SHP77 treated with DMSO at 0.1 percent for 48 hours (cell line): ENCODE measurements at places on chromosomes 3 and 15.

DNA sequence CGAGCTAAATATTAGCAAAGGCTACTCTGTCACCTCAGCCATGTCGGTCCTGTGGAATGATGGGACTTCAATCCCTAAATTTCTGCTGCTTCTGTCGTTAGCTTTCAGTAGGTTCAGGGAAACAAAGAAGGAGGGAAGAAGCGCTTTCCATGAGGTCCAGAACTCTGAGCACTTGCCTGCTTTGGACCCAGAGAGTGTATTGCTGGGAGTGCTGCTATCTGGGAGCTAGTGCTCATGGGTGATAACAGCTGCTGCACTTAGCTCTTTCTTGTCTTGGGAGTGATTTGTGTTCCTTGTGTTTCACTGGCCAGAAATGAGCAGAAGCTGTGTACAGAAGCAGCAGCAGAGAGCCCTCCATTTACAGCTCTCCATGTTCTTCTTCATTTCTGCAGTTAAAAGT lies 369.8 kb downstream of the DIPK2A start:
- DNase-seq: no peak

DNA sequence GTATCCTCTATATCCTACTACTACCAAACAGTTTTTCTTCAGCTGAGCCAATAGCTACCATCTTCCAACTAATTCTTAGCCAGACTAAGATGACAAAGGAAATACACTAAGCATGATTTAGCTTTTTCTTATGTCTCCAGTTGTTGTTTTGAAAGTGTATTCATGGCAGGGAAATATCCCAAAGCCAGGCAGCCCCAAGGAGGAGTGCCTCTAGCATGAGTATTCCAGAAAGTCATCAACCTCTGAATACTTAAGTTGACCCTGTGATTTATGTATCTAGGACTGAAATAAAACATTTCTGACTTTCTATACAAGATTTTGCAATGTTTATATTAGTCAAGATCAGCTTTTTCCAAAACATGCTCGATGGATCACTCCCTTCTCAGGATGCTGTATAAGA lies 449.1 kb downstream of the IL5RA start:
- DNase-seq: no peak

DNA sequence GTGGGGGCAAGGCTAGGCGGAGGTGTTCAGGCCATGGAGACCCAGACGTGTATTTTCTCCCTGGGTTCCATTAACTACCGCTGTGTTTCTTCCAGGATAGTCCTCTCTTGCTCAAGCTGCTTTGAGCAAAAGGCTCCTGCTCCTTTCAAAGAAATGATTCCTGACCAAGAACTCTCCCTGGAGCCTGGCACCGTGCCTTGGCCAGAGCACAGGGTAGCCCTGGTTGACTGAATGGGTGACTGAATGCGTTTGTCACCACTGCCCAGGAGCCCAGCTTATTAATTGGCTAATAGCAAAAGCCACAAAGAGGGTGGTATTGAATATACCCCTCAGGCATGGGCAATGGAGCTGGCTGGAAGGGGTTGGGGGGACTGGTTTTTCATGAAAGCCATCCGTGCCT lies 13.9 kb downstream of the RASGRF1 start:
- DNase-seq: no peak

DNA sequence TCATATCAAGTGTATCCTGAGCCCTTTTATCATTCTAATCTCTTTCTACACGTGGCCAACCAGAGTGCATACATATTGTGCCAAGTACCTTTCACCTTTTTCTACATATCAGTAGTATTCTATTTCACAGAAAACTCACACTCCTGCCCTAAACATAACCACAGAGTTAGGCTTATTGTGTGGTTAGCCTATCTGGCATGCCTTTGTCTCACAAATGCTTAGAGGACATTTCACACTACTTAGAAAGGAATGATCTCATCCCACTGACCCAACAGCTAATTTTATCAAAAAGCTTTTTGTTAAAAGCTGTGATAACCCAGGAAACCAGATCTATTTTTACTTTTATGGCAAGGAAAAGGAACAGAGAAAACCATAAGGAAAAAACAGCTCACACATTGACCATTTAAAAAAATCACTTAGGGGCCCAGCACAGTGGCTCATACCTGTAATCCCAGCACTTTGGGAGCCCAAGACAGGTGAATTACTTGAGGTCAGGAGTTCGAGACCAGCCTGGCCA lies 17.8 kb upstream of the MAP4 start:
- no peak for DNase-seq

- no peak for DNase-seq
Observed at GRCh38 chr3:191387441-191388077, 57.2 kb upstream of the UTS2B start.

DNA sequence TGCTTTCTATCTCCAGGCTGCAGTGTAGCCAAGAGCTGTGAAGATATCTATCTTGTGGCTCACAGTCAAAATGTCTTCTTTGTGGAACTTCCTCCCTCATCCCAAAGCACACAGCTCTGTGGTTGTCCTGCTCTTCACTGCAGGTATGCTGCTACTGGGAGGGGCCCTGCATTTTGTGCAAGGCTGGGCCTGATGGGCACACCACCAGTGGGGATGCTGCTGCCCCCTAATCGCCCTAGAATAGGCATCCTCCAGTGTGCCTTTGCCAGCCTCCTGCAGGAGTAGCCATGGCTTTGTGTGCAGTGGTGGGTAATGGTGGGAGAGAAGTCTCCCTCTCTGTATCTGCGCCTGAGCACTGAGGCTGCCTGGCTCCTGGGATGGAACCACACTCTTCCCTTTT lies 297.3 kb downstream of the DOCK3 start:
- no peak for DNase-seq

DNA sequence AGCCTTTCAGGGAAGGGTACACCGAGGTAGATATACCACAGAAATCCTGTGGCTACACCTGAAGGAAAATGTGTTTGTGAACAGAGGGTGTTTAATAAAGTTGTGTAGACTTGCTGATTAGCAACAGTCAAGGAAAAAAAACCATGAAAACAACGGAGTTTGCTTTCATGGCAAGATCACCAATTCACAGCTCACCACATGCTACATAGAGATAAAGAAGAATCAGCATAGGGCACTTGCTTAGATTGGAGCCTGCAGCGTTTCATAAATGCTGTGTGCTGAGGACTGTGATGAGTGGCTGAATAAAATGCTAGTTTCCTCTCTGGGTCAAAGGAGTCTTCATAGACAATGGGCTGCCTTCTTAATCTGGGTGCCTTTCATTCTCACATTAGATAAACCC lies 257.6 kb downstream of the SLC9A9 start:
- DNase-seq: no peak

DNA sequence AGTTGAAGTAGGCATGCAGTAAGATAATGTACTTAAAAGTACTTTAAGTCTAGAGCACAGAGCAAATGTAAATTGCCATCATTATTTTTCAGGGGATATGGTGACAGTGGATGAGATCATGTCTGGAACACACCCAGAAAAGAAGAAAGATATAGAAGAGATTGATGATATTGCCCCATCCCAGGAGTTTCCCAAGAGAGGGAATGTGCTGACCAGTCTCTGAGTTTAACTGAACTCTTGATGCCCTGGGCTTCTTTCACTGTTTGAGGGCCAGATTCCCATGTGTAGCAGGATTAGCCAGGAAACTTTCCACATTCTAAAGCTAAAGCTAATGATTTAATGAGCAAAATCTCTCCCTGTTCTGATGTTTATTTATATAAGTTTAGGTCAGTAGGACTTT lies 366.8 kb upstream of the UMPS start:
- no peak for DNase-seq

DNA sequence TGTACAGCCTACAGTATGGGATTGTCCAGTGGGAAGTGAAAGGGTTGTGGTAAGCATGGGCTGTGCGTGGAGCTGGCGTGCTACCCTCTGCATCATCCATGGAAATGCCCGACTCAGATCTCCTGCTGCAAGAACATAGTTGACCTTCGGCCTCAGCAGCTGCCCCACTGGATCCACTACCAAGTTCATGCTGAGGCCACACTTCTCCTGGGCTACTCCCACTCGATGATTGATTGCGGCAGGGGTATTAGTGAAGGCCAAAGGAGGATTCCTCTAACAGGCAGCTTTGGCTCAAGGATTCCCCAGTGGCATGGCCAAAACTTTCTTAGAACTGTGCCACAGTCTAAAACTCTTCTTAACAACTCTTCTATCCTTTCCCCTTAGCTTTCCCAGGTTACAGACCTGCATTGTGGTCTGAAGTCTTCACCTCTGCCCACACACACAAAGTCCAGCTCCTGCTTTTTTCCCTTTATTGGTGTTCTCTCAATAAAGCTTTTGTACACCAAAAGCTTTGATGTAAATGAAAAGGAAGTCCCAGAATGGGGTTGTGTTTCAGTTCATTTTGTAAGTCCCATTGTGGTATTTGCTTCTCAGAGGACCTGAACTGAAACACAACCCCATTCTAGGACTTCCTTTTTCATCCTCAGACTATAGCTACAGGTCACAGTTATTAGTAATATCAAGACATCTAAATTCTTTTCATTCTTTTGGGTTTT lies 4.9 kb upstream of the TBC1D5 start:
- DNase-seq: no peak

DNA sequence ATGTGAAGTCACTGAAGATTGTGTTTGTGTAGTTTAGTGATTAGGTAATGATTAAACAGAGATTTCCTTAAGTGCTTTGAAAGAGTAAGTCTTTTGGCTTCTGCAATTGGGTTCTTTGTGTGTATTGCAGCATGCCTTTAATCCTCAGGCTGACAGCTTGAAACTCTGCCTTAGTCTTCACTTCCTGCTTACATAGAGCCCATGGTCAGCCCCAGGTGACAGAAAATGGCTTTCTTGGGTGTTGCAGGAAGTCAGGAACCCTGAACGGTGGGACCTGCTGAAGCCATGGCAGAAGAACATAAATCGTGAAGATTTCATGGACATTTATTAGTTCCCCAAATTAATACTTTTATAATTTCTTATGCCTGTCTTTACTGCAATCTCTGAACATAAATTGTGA lies 61.3 kb downstream of the KBTBD8 start:
- DNase-seq: no peak

GRCh38 chr3:107634099-107634489 lies 111.3 kb downstream of the BBX start:
- DNase-seq: no peak

DNA sequence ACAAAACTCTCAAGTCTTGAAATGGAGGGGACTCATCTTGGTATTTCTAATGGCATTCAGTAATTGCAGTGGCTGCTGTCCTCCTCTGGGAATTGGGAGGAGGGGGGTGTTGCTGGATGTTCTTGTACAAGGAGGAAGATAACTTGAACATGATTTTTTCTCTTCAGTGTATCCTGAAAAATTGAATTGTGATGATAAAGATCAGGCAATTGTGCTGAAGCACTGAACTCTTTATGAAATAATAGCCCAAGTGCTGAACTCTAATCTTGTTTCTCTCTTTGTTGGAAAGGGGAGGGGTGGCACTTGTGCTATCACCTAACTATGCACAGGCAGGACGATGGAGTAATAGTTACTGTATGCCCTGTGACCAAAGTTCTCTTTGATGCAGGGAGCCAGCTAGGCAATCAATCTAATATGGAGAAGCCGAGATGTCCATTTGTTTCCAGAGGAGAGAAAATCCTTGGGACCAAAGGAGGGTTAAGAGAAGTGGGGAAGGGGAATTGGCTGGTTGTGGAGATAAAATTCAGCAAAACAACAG lies 68.1 kb upstream of the ATP2C1 start:
- no peak for DNase-seq
